NCI-H2171 treated with DMSO at 0.1 percent for 48 hours (cell line): ENCODE measurements at places on chromosomes 3 and 15.

- no peak for DNase-seq
Measured at GRCh38 chr15:58551764-58552504, 120.1 kb downstream of the LIPC start.

DNA sequence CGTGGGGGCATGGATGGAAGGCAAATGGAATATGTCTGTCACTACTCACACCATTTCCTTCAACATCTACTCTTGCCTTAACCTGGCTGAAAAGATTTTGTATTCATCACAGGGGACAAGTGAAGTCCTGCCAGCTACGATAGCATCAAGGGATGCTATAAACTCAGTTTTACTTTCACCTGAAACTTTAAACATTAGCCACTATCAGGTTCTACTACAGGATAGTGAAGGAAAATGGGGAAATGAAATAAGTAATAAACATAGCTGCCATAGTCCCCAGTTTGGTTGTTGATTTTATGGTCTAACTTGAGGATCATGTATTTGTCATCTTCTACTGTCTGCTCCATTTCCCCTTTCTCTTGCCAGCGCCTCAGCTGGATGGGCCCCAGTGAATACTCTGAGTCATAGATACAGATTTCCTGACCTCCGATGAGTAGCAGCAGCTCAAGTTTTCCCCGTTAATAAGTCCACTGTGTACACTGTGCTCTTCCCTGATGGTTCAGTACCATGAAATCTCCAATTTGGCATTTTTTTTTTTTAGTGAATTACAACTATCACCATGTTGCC lies 338.2 kb upstream of the SLCO3A1 start:
- no peak for DNase-seq

DNA sequence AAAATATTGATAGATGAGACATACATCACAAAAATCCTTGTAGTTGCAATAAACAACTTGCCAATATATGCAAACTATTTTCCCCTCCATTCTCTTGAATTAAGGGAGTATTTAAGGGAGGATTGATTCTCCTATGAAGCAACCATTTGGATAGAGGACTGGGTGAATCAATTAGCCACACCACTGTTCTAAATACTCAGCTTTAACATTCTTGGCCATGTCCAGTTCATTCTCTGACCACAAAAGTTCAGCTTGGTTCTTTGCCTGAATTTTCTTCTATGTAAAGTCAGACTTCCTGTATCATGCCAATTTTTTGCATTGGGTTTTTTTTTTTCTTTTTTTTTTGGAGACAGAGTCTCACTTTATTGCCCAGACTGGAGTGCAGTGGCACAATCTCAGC lies 15.8 kb upstream of the SEC11A start:
- no peak for DNase-seq

DNA sequence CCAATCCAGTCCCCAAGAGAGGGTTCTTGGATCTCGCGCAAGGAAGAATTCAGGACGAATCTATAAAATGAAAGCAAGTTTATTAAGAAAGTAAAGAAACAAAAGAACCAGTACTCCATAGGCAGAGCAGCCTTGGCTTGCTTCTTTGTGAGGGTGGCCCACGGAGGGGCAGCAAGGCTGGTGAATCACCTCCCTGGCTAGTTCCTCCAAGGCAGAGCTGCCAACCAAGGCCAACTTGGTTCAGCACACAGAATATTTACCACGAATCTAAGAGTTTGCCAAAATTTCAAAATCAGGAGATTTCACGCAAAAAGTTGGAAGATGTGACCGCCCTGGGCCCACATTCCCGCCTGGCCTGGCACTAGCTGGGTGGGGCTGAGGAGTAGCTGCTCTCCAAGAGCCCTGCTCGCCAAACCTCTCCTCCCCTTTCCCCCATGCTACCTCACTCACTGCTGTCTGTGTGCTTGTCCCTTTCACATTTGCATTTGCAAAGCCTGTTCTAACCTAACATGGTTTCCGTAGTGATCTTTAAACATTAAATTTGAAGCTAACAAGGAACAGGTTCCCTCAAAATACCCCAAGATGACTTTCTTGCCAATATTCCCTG lies 26.2 kb upstream of the DCUN1D1 start:
- no peak for DNase-seq

DNA sequence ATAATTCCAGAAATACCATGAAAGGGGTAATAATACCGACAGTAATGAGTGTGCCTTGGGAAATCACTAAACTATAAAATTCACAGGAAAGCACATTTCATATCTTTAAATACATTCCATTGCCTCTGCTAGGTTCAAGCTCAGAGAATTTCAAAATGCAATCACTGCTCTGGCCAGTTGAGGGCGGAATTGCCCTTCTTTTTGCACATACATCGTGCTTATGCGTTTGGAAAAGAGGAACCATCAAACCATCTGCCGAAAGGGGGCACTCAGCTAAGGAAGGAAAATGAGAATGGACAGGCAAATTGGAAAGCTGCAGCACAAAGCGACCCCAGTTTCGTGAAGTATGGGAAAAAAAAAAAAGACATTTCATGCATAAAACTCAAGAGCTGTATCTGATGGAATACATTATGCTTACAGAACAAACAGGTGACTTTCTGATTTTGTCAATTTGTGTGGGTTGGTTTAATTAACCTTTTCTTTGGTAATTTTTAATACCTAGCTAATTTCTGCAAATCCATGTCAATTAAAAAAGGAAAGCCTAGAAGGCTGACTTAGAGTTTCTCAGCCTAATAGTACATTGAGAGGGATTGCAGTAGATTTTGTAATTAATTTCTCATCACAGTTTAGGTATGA lies 61.4 kb downstream of the TUSC7 start:
- peak; percentile 84 for DNase-seq

DNA sequence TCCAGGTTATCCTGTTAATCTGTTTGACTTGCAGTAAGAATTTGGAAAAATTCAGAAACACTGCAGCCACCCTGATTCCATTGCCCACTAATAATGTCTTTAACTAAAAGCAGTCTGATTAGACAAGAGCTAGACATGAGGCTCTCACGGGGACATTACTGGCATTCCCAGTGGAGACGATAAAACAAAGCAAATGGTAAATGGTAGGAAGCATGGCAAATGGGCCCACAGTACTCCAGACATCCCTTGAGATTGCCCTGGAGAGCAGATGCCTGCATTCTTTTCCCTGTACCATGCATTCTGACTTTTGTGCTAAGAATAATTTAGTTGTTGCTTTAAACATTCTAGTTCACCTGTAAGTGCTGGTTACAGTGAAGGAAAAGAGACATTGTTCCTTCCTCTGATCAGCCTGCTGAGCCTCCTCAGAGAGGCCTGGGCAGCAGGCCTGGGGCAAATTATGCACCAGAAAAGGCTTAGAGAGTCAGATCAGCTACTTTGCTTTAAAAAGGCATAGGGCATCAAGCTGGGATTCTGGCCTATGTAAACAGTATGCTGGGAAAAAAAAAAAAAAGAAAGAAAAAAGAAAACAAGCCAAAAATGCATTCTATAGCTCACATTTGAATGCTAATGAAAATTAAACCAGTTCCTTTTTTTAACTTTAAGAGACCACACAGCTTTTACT lies 204.6 kb downstream of the GABRG3 start:
- DNase-seq = no peak

GRCh38 chr15:61227269-61227949 lies 1.7 kb downstream of the RORA start:
- DNase-seq = peak; percentile 59

- DNase-seq = no peak
Measured at GRCh38 chr3:134231131-134231530, 19.5 kb downstream of the RYK start.

GRCh38 chr15:78193731-78194567 lies 40.4 kb downstream of the ACSBG1 start:
- DNase-seq = no peak

DNA sequence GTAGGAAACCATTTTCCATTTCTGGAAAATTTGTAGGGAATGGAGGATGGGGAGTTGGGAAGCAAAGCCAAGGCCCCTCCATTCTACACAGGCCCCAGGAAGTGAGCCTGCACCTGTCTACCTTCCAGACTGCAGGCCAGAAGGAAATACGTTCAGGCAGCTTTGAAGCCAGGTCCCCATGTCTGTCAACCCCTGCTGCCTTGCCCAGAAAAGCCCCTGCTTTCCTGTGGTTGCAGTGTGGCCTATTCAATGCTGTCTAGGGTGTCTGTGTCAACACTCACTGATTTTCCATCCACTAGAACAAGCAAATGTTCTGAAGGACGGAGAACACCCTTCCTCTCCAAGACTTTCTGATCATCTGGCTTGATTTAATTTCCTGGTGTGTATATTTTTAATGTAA lies 281.9 kb downstream of the TLE3 start:
- no peak for DNase-seq

- DNase-seq = no peak
Measured at GRCh38 chr15:70240082-70240481, 142.4 kb upstream of the TLE3 start.

DNA sequence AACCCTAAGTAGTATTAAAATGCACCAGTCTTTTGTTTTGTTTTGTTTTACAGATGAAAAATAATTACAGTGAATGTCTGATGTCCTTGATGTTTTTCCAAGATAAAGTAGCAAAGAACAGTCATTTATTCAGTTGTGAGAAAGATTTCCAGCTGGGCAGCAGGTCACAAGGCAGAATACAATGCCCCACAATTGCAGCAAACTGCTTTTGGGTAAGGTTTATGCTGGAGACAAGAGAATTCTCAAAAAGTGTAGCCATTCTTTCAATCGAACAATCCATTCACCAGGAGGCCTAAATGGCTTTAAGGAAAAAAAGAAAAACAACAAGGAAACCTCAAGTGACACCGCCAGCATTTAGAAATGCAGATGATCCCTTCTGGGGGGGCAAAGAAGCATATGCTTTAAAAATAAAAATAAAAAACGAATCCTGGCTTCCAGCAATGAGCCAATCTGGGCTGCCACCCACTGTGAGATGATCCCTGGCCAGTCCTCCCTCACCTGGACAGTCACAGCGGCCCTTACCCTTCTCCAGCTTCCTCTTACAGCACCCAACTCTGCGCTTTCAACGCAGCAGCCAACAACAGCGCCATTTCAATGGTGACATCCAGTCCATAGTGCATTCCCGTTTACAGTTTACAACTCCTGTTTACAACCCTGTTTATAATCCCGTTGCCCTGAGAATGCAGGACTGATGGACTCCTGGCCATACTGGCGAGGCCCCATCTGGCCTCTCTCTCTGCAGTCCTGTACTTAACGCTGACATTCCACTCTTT lies 25.7 kb upstream of the WNT5A start:
- no peak for DNase-seq

- DNase-seq = no peak
Measured at GRCh38 chr3:109642025-109642424, 304.7 kb upstream of the DPPA4 start.

GRCh38 chr3:94372026-94372425 lies 309.2 kb downstream of the NSUN3 start:
- DNase-seq = no peak

DNA sequence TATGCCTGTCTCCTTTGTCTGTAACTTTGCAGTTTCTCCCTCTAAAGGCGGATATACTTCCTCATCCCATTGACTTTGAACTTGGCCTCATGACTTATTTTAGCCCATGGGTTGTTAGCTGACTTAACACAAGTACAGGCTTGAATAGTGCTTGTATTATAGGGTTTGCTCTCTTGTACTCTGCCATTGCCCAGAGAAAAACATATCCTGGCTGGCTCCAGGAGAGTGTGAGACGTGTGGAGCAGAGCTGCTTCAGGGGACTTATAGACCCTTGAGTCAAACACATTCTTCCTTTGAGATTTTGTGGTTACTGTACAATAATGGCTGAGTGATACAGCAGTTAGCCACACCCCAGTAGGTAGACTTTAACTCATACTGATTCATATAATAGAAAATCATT lies 124.0 kb downstream of the RAP2B start:
- no peak for DNase-seq

- DNase-seq = no peak
Measured at GRCh38 chr15:64369078-64369607, 12.1 kb downstream of the PCLAF start.

GRCh38 chr15:63908991-63909390 lies 75.2 kb upstream of the HERC1 start:
- no peak for DNase-seq

GRCh38 chr3:55440104-55440708 lies 46.9 kb downstream of the WNT5A start:
- no peak for DNase-seq

GRCh38 chr3:22451501-22451900 lies 700.5 kb upstream of the ZNF385D start:
- DNase-seq = no peak

GRCh38 chr3:14145236-14145635 lies 20.4 kb downstream of the TMEM43 start:
- no peak for DNase-seq

DNA sequence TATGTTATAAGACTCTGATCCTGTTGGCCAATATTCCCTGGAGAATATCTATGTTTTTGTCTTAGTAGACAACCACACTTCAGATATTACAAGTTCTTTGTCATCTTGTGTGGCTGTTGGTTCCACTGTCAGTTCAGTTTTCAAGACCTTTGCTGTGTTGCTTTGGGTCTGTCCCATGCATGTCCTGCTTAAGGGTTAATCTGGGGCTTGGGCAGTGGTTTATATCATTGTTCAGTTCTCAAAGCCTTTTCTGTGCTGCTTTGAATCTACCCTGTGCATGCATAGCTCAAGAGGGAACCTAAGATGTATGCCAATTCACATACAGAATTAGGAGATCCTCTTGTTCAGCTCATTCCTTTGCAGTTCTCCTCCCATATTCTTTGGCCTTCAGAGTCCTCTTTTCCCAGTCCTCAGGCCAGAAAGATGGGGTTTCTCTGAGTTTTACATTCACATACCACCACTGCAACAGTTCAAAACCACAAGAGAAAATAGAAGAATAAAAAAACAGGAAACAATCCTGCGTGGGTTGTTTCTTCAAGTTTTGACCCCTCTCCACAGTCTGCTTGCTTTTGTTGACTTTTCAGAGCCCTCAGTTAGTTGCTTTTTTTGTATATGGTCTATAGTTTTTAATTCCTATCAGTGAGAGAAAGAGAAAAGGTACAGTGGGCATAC lies 21.6 kb downstream of the BUB1B start:
- DNase-seq = no peak

DNA sequence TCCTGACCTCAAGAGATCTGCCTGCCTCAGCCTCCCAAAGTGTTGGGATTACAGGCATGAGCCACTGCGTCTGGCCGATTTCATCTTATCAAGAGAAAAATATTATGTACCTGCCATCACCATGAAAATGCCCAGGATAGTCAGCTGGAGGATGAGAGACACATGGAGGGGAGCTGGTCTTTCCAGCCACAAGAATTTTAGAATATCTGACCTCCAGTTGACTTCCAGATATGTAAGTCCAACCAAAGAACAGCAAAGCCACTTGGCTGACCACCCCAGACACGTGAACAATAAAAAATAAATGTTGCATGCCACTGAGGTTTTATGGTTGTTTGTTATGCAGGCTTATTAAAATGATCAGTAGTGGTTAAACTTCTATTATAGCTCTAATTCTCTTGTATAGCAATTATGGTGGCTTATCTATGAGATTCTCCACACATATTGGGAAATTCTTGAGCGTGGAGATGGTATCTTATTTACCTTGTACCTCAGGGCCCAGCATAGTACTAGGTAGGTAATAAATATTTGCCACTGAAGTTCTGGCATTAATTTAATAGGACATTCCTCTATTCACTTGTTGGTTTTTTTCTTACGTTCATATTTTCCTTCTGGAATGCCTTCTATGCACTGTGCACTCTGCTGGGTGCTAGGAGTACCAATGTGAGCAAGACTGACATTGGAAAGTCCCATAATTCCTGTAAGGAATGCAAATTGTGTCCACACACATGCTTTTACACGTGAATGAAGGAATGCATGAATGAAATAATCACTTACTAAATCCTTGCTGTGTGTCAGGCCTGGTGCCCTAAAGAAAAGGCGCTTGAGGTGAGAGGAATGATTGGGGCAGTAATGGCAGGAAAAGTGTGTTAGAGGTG lies 77.6 kb downstream of the EDEM1 start:
- no peak for DNase-seq

GRCh38 chr15:98803228-98804056 lies 155.1 kb downstream of the IGF1R start:
- DNase-seq = no peak
